Activated naive CD4-positive, alpha-beta T cell treated with Interleukin-2 at 50 U/mL for 16 hours (primary cell): ENCODE measurements at places on chromosomes 5 and 9.

DNA sequence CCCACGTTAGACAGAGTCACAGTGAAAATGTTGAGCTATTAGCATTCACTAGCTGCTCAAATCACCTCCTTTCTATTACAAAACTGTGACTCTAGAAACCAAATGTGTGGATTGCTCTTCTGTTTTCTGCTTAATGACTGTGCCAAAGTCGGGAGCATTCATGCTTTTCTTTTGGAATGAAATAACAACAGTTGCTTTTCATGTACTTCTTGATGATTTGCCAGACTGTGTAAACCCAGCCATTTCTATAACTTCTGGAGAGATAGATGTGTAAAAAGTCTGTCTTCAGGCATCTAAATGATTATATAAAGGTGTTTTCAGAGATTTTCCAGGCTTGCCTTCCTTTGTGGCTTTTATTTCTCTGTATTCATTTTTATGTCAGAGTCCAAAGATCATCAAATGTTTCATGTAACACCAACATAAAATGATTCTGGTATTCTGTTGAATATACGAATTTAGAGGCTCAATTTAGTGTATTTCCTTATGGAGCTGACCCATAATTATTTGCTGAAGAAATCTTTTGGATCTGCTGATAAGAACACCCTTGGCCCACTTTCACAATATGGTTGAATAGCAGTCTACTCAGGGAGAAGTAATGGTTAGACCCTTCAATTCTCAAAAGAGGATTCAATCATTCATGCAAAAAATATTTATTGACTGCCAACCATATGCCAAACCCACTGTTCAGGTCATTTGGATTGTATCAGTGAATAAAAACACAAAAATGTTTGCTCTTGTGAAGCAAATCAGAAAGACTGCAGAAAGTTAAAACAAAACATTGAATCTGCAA lies 581.2 kb downstream of the CDH18 start:
- no peak for DNase-seq

- no peak for DNase-seq
Measured at GRCh38 chr9:125659954-125660353, 47.1 kb downstream of the MAPKAP1 start.

GRCh38 chr9:96565671-96566497 lies 53.8 kb downstream of the CDC14B start:
- DNase-seq = peak; percentile 7

DNA sequence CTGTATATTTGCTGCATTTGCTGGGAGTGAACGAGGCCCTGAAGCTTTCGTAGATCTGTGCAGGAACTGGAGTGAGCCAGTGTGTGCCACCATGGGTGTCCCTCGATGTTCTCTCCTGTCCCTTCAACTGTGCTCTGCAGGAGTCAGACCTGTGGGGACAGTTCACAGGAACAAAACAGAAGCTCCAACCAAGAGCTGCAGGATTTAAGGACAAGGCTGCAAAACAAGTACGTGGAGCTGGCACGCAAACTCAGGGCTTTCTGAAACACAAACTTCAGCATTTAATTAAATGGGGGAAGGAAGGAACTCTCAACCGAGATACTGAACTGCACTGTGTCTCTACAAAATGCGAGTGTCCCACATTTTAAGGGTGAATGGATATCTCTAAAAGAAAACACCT lies 24.2 kb downstream of the BASP1 start:
- no peak for DNase-seq

DNA sequence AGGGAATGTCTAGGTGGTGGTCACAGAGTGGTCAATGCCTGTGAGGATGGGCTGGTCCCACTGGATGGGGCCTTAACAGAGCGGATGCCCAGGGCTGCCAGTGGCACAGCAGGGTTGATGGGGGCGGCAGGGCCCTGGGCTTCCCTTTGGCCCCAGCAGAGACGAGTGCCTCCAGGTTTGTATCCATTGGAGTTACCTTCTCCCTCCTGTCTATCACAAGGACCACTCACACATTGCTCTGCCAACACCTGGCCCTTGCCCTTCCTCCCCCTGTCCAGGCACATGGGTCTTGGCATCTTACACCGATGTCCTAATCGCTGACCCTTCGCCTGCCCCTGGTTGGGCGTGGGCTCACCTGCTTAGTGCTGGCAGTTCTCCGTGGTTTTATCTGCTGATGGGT lies 26.2 kb upstream of the IRX4 start:
- DNase-seq = no peak
